ENCODE measurements at places on chromosomes 5 and 9.

DNA sequence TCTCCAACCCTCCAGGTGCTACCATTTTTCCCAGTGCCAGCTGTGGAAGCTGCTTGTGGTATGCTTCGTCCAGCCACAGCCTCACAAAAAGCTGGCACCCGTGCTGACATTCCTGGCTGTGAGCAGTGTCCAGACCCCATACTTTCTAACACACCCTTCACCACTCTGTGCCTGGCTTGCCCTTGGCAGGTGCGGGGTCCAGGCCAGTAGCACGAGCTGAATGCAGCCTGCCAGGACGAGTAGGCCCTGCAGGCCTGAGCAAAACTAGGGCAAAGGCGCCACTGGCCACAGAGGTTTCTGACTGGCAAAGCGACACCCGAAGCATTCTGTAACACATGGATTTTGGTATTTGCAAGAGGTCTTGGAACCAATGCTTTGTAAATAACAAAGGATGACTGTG is 26.0 kb upstream of the GHR start:
- no peak for DNase-seq
- H3K4me1 ChIP-seq: no peaks in the 10 kb centered on the region
- no peaks in the 10 kb centered on the region for H3K27me3 ChIP-seq
- H3K36me3 ChIP-seq: no peaks in the 10 kb centered on the region

DNA sequence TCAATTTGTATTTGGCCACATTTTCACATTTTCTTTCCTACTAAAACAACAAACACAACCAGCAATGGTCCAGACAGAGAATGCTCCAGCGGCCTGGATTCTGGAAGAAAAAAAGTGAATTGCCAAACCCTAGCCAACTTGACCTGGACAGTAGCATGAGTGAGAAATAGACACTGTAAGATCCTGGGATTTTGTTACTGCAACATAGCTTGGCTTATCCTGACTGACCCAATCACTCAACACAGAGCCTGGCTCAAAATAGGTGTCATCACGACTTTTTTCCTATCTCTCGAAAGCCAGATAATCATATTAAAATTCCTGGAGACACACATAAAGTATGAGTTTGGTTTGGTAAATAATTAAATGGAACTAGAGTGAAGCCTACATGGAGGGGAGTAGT is 25.4 kb upstream of the MVB12B start:
- no peak for DNase-seq
- peaks cover 3% of the 10 kb centered on the region for H3K36me3 ChIP-seq
- H3K4me3 ChIP-seq: no peak overlapping the region
- peaks cover 6% of the 10 kb centered on the region for H3K4me1 ChIP-seq

DNA sequence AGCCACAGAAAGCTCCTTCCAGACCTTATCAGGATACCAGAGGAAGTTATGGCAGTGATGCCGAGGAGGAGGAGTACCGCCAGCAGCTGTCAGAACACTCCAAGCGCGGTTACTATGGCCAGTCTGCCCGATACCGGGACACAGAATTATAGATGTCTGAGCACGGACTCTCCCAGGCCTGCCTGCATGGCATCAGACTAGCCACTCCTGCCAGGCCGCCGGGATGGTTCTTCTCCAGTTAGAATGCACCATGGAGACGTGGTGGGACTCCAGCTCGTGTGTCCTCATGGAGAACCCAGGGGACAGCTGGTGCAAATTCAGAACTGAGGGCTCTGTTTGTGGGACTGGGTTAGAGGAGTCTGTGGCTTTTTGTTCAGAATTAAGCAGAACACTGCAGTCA is 70.8 kb upstream of the ENTREP1 start:
- no peak for DNase-seq
- no peaks in the 10 kb centered on the region for H3K4me1 ChIP-seq
- peaks cover 5% of the 10 kb centered on the region for H3K36me3 ChIP-seq
- H3K27ac ChIP-seq: no peak overlapping the region
- no peaks in the 10 kb centered on the region for H3K27me3 ChIP-seq
- no peak overlapping the region for H3K4me3 ChIP-seq

DNA sequence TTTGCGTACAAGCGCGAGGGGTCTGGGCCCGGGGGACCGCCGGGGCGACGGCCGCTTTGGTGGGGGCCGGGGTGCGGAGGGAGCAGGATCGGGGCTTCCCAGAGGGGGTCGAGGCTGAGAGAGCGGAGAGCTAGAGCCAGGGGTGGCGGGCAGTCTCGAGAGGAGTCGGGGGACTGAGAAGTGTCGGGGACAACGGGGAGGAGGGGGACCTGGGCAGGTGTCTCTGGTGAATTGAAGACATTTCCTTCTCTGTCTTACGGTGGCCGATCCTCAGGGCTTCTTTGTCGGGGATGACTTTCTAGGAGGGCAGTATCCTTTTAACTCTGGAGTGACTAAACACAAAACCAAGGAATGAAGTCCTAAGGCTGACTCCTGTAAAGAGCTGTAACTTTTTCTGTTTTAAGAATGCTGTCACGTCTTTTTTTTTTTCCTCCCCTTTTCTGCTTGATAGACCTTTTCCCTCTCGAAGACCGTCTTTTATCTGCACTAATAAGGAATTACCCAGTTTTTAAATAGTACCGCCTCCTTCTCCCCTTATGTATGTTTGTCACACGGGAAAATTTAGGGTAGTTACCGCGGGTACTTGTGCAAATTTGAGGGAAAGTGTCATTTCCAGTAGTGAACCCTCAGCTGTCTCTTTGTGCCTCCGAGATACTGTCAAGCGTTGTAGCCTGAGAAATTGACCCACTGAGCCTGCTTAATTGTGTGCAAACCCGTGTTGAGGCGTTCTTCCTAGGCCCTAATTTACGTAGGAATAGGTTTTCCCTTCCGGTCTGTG is 822 bp downstream of the DENND4C start:
- peaks cover 13% of the 10 kb centered on the region for H3K36me3 ChIP-seq
- no peak overlapping the region for H3K27ac ChIP-seq
- H3K4me3 ChIP-seq: no peak overlapping the region
- no peak for DNase-seq

DNA sequence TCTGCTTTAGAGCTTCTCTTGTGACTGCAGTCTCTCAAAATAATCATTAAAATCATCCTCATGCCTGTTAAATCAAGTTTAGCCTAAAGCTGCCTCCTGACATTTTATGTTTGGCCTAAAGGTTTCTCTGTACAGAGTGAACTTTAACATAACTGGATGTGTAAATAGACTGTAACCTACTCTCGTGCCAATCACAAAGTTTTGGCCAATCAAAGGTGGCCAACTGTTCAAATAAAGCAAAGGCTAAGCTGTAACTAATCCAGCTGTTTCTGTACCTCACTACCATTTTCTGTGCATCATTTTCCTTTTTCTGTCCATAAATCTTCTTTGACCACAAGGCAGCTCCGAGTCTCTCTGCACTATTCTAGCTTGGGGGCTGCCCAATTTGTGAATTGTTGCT is 86.2 kb downstream of the GCNT1 start:
- peaks cover 4% of the 10 kb centered on the region for H3K36me3 ChIP-seq
- DNase-seq: no peak
- no peaks in the 10 kb centered on the region for H3K4me1 ChIP-seq
- H3K27me3 ChIP-seq: no peaks in the 10 kb centered on the region

DNA sequence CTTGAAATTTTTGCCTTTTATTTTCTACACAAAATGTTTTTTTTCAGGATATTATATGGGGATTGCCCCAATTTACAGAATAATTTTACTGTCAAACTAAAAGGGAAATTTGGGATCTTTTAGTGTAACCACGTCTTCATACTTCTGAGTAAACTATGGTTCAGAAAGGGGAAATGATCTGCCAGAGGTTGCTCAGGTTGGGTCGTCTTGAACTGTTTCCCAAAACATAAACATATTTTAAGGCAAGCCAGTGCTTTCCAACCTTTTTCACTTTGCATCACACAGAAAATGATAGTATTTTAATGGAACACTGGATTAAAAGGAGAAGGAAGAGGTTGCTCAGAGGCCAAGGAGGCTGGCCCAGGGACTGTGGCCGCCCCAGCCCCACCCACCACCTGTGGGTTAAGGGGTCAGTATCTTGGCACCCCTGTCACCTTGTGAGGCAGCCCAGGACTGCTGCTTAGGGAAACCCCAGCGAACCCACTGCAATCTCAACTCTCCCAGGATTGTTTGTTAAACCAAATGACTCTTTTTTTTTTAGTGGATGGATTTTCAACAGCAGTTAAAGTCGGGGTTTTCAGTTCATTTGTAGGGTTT is 142.7 kb upstream of the DHFR start:
- H3K4me1 ChIP-seq: peaks cover 3% of the 10 kb centered on the region
- no peak overlapping the region for H3K27ac ChIP-seq
- no peak for DNase-seq

- no peak for DNase-seq
- H3K27ac ChIP-seq: no peak overlapping the region
- H3K36me3 ChIP-seq: no peaks in the 10 kb centered on the region
- no peaks in the 10 kb centered on the region for H3K27me3 ChIP-seq
Observed at GRCh38 chr5:143761663-143762062, 50.3 kb upstream of the HMHB1 start.

DNA sequence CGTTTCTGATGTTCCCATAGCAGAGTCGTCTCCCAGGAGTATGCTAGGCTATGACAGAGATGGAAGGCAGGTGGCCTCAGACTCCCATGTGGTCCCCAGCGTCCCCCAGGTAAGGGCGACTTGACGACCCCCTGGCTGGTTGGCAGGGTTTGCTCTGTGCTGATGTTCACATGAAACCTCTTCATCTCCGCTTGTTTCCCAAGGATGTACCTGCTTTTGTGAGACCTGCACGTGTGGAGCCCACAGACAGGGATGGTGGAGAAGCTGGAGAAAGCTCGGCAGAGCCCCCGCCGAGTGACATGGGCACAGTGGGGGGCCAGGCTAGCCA is 108.3 kb downstream of the WNK2 start:
- no peak overlapping the region for H3K27ac ChIP-seq
- peaks cover 47% of the 10 kb centered on the region for H3K27me3 ChIP-seq
- no peak for DNase-seq
- H3K36me3 ChIP-seq: no peaks in the 10 kb centered on the region
- no peak overlapping the region for H3K4me3 ChIP-seq

Data from effector memory CD8-positive, alpha-beta T cell (primary cell).